Posterior cingulate gyrus (tissue), 11 donors: ENCODE measurements at places on chromosomes 7 and 10.

GRCh38 chr7:55194522-55194921 lies 170.6 kb upstream of the LANCL2 start:
- no peak for DNase-seq

GRCh38 chr7:118974836-118975235 lies 750.3 kb downstream of the ANKRD7 start:
- DNase-seq, result no peak

GRCh38 chr7:28621369-28621841 lies 209.1 kb downstream of the CREB5 start:
- DNase-seq, result no peak

DNA sequence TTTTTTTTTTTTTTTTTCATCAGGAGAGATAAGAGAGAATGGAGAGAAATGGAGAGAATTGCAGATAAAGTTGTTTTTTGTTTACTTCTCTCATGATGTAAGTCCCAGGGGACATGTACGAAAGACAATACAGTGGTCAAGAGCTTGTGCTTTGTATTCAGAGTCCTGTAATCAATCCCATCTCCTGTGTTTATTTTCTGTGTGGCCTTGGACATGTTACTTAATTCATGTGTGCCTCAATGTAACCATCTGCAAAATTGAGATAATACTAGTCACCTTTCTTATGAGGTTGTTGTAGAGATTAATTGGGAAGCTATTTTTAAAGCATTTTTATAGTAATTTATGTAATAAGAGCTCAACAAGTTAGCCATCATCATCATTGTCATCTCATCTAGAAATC lies 117.5 kb downstream of the CDK14 start:
- DNase-seq, result no peak

- DNase-seq, result no peak
These were observed 29.1 kb downstream of the GTF2IRD1 start for GRCh38 chr7:74482629-74483401.

DNA sequence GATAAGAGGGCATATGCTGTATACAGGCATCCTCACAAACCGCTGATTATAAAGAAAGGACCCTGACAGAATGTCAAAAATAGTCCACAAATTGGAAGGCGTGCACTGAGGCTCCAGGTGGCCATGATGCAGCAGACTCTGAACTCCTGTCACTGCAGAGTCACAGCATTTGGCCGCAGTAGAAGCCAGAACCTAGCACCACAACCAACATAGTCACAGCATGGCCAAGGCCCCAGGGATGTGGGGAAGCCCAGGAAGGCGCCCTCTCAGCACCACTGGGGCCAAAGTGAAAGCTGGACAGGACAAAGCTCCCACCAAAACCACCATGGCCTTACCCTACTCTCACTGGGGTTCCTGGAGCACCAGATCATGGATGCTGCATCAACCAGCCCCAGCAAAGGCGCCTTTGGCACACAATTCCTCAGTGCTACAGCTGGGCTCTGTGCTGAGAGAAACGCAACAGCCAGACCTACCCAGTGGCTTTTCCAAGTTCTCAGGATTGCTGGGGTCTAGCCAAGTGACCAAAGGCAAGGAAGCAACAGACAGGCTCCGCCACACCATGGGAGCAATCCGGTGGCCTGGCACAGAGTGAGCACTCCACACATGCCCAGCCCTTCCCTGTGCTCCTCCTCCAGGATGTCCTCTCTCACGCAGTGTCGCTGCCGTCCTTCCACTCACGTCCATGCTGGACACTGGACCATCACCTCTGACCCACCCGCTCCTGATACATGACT lies 60.2 kb downstream of the STK17A start:
- DNase-seq, result no peak

DNA sequence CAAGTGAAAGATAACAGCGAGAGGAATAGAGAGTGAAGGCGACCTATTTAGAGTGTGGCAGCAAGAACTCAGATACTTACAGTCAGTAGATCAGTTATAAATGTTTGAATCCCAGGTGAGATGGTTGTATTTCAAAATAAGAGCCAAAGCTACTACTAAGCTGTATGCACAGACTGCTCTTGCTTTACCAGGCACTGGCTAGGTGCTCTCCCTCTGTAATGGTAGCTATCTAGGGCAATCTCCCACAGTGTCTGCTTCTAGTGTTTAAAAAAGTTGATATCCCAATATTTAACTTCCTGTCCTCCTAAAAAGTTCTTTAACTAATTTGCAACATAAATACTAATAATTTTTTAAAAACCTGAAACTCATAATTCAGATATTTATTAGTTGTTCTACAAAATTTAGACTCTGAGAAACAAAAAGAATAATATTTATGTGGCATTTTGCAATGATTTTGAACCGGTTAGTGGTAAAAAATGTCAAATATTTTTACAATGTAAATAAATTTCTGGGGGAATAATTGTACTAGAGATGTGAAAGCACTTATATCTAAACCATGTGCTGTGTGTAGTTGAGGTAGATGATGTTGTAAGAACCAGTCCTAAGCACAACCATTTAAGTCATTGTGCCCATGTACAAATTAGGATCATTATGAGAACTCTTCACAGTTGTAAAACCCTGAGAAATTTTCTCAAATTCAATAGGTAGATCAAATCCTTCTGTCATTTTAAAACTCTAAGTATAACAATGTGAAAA lies 349.3 kb upstream of the SEMA3D start:
- DNase-seq, result no peak

GRCh38 chr10:13865758-13866491 lies 279.2 kb downstream of the PRPF18 start:
- no peak for DNase-seq

DNA sequence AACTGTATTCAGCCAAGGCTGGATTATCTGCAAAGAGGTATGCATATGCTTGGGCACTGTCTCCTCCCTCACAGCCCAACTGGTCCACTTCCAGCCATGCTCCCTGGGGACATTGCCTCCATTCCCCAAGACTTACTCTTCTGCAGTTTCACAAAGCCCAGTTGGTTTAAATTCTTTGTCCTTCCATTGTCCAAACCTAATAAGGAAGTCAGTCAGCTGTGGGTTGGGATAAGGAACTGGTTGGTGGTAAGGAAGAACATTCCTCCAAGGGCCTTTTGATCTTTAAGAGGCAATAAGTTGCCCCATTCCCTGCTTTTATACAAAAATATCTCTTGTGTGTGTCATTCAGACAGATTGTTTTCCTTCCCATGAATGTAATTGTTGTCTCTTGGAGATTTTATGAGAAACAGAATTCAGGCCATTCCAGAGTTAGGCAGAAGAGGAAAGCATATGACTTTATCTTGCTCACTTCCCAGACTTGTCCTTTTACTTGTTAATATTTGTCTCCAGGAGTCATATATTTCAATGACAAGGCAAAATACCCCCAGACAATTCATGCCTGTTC lies 673.7 kb downstream of the SUGCT start:
- DNase-seq, result no peak

DNA sequence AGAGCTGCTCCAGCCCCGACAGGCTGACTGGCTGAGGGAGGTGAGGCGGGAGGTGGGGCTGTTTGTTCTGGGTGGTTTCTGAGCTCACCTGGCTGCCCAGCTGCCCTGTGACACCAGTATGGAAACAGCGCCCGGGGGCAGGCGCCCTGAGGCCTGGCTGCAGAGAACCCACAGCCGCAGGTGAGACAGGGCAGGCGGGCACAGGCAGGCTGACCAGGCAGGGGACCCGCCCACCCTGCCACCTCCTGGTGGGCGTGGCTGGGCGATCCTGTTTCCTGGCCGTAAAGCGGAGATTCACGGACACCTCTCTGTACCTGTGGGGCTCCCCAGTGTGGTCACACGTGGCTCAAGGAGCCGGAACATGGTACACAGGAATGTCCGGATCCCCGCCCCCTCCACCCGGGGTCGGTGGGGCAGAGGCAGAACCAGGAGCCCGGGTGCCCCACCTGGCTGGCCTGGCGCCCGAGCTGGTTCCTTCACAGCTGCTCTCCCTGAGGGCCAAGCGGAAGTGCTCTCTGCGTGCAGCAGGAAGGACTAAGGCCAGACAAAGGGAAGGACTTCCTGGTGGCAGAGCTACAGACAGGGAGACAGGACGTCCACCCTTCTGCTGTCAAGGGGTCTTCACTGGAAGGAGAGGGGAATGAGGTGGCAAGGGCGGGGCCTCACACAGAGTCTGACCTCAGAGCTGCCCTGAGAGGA lies 3.9 kb downstream of the MICALL2 start:
- no peak for DNase-seq

DNA sequence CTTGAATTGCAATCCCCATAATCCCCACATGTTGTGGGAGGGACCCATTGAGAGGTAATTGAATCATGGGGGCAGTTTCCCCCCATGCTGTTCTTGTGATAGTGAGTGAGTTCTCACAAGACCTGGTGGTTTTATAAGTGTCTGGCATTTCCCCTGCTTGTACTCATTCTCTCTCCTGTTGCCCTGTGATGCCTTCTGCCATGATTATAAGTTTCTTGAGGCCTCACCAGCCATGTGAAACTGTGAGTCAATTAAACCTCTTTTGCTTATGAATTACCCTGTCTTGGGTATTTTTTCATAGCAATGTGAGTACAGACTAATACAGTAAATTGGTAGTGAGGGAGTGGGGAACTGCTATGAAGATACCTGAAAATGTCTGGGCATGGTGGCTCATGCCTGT lies 65.0 kb downstream of the ANKRD7 start:
- no peak for DNase-seq

GRCh38 chr7:51158211-51158610 lies 158.4 kb downstream of the COBL start:
- no peak for DNase-seq

- no peak for DNase-seq
These were observed 108.3 kb upstream of the FEZF1 start for GRCh38 chr7:122412883-122413282.

DNA sequence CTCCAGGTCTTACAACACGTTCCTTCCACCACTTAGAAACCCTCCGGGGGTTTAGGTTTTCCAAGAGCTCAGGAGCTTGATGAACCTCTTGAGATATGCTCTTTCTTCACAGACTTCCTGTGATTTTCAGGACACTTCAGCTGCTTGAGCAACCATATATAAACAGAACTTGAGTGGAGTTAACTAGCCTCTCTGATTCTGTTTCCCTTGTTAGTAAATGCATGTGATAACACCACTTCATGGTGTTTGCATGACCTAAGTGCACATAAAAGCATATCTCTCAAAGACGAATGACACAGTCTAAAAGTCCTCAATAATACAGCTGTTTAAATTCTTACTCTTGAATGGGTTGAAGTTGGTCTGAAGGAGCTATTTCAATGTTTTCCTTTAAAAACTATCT lies 9.9 kb downstream of the PRR15 start:
- DNase-seq, result no peak

DNA sequence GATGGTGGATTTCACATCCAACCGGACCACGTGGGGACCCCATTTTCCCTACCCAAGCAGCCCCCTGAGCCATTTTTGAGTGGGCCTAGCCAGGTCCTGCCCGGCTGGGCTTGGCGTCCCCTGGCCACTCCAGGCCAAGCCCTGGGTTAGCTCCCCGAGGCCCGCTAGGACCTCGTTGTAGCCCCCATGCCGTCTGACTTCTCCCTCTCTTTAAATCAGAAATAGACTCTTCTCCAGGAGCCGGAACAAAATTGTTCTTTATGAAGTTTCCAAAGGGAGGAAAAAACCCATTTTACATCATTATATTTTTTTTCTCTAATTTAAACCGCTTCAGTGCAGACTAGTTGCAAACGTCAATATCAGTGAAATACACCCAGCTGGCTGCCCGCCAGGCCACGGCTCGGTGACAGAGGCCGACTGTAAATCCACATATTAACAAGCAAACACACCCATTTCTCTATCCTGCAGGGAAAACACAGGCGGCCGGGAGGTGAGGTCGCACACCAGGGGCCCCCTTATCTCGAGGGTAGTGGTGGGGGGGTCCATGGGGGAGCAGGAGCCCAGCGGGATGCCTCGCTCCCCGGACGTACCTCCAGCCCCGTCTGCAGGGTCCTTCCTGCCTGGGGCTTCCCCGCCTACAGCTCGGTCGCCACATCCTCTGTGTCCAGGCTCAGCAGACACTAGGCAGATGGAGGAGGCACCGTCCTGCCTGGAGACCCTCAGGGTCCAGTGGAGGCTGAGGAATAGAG lies 72.7 kb downstream of the ELFN1 start:
- no peak for DNase-seq

DNA sequence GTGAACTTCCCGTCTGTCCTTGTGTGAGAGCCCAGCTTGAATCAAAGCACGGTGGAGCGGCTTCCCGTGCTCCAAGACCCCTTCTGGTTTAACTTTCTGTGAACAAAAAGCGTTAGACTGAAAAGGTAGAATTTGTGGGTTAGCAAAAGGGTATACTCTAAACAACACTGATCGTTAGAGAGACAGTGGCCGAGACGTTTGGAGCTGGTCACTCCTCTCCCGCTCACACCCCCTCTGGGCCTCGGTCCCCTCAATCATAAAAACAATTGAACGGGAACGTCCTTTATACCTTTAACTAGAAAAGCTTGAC lies 502 bp downstream of the PRKRIP1 start:
- DNase-seq, result no peak

GRCh38 chr10:72013202-72013945 lies 49.2 kb downstream of the CHST3 start:
- peak; percentile 63 for DNase-seq

DNA sequence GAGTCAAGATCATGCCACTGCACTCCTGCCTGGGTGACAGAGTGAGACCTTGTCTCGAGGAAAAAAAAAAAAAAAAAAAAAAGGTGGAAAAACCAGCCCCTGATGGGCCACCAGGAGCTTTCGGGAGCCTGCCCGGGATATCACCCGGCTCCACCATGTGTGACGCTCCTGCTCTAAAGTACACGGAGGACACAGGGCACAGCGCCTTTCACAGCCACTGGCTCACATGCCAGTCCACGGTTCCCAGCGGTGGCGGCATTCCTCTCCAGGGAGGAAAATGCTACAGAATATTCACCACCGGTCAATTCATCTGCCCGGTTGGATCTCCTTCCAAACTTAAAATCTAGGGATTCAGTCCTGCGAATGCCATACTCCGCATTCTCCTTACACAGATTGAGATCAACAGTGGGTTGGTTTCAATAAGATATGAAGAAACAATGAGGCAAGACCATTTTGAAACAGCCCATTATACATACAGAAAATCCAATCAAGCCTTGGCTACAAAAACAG lies 81.2 kb downstream of the CTBP2 start:
- no peak for DNase-seq
